Natural killer cell (primary cell): ENCODE measurements at places on chromosomes 13 and 19. TPM values are rescaled to one million over a fixed set of nuclear protein-coding genes. Genes with fewer than 3 reads are reported as not detected.

LPAR2 gene
- total RNA-seq = 56.4 TPM

MUC16 gene
- total RNA-seq = under 0.01 TPM

GRIK5 gene
- total RNA-seq = 0.31 TPM

GPR12 gene
- not detected for total RNA-seq

GPR108 gene
- total RNA-seq = 76.9 TPM

C19orf81 gene
- total RNA-seq = not detected

VSTM2B gene
- total RNA-seq = not detected

ERICH4 gene
- total RNA-seq = not detected

- no peak for DNase-seq
Measured at GRCh38 chr19:28977826-28978225, 235.1 kb downstream of the UQCRFS1 start.

DNA sequence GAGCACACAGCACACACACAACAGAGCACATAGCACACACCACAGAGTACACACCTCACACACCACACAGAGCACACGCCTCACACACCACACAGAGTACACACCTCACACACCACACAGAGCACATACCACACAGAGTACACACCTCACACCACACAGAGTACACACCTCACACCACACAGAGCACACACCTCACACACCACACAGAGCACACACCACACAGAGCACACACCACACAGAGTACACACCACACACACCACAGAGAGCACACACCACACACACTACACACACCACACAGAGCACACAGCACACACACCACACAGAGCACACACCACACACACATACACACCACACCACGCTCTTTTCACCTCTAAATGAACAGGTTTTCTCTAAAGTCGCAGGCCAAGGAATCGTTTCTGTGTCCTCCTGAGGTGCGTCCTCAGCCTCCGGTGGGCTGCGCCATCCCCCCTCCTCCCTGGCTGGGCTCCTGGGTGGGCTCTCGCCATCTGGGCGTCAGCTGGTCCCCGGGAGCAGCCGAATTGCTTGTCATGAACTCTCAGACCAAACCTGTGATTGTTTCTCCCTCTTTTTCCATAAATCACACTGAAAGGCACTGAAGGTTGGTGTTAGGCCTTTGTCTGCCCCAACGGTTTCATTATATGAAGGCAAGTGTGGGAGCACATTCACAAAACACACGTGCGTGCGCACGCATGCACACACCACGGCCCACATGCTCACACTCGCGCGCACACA lies 37.4 kb downstream of the TMEM255B start:
- no peak for DNase-seq

GRCh38 chr13:113327391-113327765 lies 30.3 kb downstream of the LAMP1 start:
- DNase-seq = no peak

- no peak for DNase-seq
Measured at GRCh38 chr13:78657699-78658629, 991 bp downstream of the OBI1 start.

DNA sequence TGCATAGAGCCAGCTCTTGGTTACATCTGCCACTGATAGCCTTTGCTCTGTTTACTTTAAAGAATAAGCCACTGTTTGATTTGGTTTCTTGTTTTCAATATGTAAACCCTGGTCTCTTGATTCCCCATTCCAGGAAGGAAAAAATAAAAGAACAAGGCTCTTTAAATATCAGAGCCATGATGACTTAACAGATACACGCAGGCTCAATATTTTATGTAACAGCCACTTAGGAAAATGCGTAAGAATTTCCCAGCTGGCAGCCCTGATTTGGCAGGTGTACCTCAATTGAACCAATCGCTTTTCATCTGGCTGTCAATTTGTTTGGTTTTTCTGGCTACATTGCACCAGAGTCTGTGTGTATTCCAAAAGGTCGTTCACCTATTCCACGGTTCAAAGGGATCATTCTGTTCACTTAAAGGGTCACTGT lies 65.6 kb downstream of the IRS2 start:
- DNase-seq = no peak

DNA sequence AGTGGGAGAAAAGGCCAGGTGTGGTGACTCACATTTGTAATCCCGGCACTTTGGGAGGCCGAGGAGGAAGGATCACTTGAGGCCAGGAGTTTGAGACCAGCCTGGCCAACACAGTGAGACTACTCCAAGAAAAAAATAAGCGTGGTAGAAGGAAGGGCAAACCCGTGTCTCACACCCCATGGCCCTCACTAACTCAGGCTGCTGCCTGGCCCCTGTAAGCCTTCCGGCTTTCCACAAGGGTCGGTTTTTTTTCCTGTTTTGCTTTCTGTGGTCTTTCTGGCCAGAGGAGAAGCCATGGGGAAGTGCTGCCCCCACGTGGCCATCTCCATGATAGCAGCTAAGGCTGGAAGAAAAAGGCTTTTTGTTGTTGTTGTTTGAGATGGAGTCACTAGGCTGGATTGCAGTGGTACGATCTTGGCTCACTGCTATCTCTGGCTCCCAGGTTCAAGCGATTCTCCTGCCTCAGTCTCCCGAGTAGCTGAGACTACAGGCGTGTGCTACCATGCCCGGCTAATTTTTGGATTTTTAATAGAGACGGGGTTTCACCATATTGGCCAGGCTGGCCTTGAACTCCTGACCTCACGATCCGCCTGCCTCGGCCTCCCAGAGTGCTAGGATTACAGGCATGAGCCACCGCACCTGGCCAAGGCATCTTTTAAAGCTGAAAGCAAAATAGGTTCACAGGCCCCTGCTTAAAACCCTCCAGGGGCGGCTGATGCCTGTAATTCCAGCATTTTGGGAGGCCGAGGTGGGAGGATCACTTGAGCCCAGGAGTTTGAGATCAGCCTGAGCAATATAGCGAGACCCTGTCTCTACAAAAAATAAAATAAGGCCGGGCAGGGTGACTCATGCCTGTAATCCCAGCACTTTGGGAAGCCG lies 7.5 kb upstream of the ARHGEF18 start:
- DNase-seq = peak; percentile 90

DNA sequence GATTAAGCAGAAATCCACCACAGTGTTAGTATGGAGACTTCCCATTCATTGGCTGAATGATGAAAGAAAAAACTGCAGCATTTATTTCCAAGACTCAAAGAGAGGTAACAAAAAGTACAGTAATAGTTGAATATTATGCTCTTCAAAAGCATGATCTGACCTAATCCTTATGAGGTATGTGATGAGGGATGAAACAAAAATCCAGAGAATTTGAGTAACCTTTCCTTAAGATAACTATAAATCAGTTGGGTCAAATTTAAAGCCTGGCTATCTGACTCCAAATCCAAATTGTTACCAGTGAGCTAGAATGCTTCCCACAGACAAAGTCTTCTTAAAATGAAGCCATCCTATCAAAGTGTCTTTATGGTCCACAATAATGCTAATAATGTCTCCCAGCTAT lies 38.1 kb downstream of the NUFIP1 start:
- DNase-seq = no peak

DNA sequence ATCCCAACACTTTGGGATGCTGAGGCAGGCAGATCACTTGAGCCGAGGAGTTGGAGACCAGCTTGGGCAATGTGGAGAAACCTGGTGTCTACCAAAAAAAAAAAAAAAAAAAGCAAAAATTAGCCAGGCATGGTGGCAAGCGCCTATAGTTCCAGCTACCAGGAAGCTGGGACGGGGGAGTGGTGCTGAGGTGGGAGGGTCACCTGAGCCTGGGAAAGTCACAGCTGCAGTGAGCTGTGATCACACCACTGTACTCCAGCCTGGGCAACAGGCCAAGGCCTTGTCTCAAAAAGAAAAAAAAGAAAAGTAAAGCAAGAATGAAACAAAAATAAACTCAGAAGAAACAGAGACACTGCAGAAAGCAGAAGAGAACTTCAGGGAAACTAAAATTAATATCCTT lies 31.6 kb downstream of the MTRF1 start:
- peak; percentile 32 for DNase-seq

GRCh38 chr13:30577401-30577852 lies 40.3 kb upstream of the USPL1 start:
- peak; percentile 56 for DNase-seq

DNA sequence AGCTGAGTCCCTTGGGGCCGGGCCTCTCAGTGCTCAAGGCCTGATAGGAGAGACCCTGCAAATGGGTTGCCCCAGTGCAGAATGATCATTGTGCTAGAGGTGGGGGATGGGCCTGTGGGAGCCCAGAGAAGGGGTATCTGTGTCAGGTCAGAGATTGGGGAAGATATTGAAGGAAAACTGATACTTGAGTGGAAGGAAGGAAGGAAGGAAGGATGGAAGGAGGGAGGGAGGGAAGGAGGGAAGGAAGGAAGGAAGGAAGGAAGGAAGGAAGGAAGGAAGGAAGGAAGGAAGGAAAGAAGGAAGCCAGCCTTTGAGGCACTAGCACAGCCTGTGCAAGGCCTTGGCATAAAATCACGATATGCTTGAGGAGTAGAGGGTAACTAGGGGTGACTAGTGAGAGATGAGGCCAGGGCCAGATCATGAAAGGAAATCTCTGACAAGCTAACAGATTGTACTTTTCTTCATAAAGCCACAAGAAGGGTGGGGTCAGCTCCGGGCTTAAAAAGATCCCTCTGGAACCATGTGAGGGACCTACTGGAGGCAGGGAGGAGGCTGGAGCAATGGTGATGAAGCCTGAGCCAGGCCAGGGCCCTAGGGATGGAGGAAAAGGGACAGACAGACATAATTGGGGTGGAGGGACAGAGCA lies 11.4 kb downstream of the PTH2 start:
- DNase-seq = no peak

GRCh38 chr19:12484371-12485051 lies at the start of gene ZNF709:
Gene ZNF709 (minus strand): TSS chr19:12484816. CDS start chr19:12484657, 159 bp downstream.
- DNase-seq = peak; percentile 89

DNA sequence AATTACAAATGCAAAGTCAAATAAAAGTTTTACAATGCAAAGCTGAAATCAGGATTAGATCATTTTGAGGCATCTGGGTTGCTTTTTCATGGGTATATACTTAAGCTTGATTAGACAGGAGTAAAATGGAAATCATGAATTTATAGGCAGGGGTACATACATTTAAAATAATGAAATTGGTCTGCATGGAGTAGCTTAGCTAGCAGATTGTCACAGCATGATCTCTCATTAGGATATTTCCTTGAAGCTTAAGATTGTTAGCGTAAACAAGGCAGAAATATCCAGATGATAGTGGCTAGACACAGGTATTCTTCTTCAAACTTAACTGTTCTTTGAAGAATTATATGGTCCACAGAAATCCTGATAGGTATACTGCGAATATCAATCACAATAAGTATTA lies 1627.0 kb upstream of the PCDH20 start:
- DNase-seq = no peak

DNA sequence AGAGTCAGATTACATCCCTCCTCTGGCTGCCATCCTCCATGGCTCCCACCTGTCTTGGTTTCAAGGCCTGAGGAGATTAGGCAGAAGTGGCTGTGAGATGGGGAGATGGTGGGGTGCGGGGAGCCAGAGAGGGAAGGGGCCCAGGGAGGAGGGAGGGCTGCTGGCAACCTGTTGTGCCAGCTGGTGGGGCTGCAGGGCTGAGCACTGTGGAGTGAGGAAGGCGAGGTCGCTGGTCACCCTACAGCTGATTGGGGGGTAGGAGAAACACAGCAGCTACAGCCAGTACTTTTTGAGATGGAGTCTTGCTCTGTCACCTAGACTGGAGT lies 48.3 kb downstream of the CD320 start:
- no peak for DNase-seq

GRCh38 chr13:101536079-101536478 lies 83.6 kb downstream of the ITGBL1 start:
- no peak for DNase-seq

- DNase-seq = no peak
Measured at GRCh38 chr13:47798906-47799305, 202.2 kb downstream of the SUCLA2 start.

GRCh38 chr13:47901441-47901840 lies 99.6 kb downstream of the SUCLA2 start:
- no peak for DNase-seq

DNA sequence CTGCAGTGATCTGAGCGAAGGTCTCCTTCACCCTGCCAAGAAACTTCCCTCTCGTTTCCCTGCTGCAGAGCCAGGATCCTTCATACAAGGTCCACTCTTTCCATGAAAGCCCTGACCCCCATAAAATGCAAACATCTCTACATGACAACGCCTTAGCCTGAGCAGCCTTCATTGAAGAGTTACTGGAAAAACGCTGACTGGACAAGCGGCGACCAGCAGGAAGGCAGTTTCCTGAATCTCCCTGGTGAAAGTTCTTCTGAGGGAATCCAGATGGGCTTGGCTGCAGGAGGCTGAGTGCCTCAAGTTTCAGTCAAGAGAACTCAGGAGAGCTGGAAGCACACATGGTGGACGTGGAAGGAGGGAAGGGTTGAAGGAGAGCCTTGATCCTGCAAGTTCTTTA lies 17.7 kb downstream of the GSX1 start:
- no peak for DNase-seq

DNA sequence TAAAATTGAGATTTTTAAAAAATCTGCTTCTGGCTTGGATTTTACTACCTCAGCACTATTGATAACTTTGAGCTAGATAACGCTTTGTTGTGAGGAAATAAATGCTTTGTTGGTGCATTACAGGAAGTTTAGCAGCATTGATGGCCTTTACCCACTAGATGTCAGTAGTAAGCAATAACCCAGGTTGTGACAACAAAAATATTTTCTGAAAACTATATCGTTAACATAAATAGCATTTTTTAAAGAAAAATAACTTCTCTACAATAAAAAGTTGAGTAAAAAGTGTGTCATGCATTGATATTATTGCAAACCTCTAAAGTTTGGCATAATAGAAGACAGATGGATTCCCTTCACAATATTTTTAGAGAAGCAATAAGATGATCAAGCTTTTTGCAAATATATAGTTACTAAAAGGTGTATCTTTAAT lies 1246.5 kb downstream of the UQCRFS1 start:
- DNase-seq = peak; percentile 11

DNA sequence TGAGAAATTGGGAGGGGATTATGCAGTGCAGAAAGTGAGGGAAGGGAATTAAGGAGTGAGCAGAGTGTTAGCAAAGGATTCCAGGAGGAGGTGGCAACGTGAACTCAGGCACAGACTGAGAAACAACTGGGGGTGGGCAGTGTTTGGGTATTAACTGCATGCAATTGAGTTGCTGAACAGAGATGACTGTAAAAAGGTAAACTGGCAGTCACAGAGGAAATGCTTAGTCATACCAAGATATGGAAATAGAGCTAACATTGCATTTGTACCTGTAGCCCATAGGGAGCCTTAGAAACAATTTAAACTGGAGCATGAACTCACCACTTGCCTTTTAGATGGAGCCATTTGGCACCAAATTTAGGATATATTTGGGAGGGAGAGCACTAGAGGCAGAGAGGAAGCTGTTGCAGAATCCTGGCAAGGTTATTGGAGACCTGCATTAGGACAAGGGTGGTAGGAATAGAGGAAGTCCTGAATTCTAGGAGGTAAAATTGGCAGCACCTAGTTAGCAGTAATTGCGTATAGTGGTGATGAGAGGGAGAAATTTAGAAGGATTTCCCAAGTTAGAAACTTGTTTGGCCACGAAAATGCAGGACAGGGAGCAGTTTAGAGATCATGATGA lies 100.6 kb upstream of the FRY start:
- no peak for DNase-seq

GRCh38 chr13:73394066-73394465 lies 335.3 kb downstream of the KLF5 start:
- DNase-seq = no peak

- peak; percentile 68 for DNase-seq
Measured at GRCh38 chr19:19459707-19460251, 54.3 kb downstream of the GATAD2A start.
